ENCODE measurements at places on chromosomes 5 and 9. TPM values are rescaled to one million over a fixed set of nuclear protein-coding genes. Genes with fewer than 3 reads are reported as not detected.

ADAM19 gene
- 9.4 TPM for total RNA-seq

- peak; percentile 51 for DNase-seq
Measured at GRCh38 chr9:91012933-91013841, 211.6 kb downstream of the SYK start.

DNA sequence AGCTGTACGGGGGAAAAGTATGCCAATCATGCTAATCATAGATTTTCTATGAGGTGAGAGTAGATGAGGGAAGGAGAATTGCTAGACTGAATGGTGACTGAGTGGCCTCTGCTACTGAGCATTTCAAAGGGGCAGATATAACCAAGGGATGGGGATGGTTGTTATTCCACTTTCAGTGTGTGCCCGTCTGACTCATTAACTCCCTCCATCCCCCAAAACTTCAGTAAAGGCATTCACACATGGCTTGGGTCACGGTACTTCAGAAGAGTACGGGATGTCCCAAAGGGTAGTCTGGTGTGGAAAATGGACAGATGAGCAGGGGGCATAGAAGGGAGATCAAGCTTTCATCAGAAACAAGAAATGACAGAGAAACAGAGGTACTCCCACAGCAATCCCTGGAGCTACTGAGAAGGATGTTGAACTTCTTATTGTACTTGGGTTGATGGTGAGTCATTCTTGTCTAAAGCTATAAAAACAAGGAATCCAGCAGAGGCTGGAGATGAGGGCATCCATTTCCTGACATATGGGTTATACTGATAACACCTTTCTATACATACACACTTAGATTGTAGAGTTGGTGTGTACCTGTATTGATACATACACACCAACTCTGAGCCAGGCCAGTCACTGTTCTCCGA, 8.9 kb upstream of the TLE4 start:
- no peak for DNase-seq

- no peak for DNase-seq
Measured at GRCh38 chr9:134390537-134390936, 64.3 kb downstream of the RXRA start.

DNA sequence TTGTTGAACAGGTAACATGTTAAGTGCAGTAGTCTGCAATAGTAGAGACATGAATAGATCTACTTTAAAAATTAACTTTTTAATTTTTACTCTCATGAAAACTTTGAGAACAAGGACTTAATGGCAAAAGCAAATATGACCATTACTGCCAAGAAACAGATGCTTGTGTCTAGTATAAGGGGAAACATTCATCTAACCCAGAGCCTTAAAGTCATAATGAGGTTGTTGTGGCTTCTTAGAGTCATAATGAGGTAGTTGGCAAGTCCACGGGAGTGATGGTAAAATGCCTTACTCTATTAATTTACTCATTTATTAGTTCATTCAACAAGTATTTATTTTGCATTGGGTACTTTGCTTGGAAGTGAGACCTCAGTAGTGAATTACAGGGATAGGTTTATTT, 71.5 kb downstream of the JAKMIP2 start:
- no peak for DNase-seq

DNA sequence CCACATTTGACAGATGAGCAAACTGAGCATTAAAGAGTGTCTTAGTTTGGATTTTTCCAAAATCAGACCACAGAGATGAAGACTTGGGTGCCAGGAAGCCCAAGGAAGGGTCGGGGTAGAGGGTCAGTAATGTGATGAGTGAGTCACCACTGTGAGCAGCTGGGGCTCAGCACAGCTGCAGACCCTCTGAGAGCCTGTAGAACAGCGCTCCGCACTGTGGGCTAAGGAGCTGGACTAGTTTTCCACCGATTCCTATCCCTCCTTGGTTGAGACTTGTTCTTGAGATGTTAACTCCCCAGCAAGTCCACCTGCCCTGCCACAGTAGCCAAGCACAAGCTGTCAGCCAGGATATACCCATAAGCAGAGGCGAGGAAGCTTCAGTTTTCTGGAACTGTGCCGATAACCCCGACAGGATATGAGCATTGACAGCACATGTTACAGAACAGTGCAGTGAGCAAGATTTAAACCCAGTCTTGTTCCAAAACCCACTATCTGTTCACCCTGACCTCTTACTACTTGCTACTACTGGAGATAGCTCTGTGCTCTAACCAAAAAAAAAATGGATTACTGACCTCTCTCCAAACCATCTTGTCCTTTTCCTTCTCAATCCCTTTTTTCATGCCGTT, 31.8 kb downstream of the EGFLAM start:
- DNase-seq: no peak

Data from mesenteric fat pad (tissue), 1 donor.